ELR (cell line): ENCODE measurements at places on chromosomes 2 and 18.

DNA sequence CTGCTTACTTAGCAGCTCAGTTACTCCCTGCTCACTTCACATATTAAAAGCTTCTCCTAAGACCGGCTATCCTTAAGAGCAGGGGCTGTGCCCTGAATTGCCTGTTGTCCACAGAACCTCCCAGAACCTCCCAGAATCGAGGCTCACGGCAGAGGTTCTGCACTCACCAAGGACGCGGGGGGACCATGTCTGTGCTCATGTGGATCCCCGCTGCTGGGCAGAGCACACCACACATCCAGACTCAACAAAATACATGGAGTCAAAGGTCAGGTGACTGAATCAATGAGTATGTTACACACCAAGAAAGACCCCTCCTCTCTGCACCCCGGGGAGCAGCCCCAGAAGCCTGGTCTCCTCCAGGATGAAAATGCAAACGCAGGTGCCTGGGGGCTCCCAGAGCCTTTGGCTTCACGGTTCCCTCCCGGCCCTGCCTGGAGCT, 149.0 kb downstream of the MBP start:
- no peak for DNase-seq

DNA sequence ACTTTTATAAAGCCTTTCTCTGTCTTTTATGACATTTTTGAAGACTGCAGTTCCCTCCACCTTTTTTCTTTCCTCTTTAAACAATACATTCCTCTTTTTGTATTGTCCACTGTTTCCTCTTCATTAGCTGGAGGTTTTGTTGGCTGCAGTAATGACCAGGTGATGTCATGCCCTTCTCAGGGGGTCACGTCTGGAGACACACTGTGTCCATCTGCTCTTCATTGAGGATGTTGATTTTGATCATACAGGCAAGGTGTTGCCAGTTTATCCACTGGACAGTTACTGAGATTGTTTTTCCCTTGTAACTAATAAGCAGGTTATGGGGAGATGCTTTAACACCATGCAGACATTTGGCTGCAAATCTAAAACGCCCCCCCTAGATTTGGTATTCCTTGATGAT, 19.8 kb downstream of the ZNF407 start:
- DNase-seq: no peak

DNA sequence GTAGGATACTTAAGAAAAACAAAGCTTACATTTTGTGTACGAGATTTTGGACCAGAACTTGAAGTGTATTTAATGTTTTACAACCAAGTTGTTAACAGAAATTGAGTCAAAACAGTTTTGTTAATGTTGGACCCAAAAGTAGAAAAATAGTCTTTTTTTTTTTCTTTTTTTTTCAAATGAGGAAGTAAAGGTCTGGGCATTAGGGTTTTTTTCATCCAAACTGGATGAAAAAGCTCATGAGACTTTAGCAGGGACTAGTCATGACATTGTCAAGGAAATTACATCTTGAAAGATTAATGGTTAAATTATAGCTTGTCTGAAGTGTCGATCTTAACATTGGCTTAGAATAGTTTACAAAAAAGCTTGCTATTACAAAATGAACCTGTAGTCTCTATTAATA, 32.3 kb downstream of the CCNT2 start:
- DNase-seq: no peak

- DNase-seq: no peak
Observed at GRCh38 chr2:238020816-238021215, 40.0 kb upstream of the SCLY start.

DNA sequence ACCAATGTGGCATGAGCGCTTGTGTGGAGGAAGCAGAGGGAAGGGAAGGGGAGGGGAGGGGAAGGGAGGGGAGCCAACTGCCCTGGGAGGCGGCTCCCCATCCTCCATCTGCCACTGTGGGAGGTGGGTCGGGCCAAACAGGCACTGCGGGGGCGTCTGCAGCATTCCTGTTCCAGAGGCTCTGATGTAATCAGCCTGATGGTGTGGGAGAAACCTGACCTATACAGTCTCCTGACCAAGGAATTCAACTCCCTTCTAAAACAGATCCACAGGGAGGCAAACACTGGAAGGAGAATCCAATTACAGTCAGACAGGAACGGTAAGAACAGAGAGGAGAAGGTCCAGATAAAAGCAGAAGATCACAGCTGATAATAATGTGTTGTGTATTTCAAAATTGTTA, 88.8 kb downstream of the CD8B2 start:
- DNase-seq: no peak

DNA sequence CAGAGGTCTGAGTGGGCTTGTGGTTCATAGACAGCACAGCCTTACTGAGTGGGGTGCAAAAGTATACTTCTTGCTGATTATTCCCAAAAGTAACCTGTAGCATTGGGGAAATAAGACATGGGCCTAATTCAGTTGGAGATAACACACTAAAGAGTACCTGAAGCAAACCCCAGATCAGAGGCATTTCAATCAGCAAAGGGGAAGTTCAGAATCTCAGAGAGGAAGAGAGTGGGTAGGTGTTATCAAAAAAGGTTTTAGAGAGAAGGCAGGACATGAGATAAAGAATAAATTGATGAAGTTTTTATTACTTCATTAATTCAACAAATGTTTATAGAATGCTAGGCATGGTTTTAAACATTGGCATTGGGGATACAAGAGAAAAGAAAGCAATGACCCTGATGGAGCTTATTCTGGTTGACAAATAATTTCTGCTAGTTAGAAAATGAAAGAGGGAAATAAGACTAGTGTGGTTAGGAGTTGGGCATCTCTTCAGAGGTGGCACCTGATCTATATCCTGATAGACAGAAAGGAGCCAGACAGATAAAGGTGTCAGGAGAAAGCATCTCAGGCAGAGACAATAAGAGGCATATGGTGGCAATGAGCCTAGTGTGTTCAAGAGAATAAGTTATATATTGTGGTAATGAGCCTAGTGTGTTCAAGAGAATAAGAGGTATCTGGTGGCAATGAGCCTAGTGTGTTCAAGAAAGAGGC, 153.8 kb upstream of the SETBP1 start:
- DNase-seq: no peak

- peak; percentile 13 for DNase-seq
Observed at GRCh38 chr2:137886083-137886831, 78.0 kb upstream of the HNMT start.

GRCh38 chr2:199778655-199779054, 72.3 kb downstream of the FTCDNL1 start:
- DNase-seq: no peak

GRCh38 chr2:185221-185620, 78.6 kb downstream of the SH3YL1 start:
- DNase-seq: no peak

- peak; percentile 29 for DNase-seq
Observed at GRCh38 chr2:68169308-68169707, 11.6 kb downstream of the PNO1 start.

DNA sequence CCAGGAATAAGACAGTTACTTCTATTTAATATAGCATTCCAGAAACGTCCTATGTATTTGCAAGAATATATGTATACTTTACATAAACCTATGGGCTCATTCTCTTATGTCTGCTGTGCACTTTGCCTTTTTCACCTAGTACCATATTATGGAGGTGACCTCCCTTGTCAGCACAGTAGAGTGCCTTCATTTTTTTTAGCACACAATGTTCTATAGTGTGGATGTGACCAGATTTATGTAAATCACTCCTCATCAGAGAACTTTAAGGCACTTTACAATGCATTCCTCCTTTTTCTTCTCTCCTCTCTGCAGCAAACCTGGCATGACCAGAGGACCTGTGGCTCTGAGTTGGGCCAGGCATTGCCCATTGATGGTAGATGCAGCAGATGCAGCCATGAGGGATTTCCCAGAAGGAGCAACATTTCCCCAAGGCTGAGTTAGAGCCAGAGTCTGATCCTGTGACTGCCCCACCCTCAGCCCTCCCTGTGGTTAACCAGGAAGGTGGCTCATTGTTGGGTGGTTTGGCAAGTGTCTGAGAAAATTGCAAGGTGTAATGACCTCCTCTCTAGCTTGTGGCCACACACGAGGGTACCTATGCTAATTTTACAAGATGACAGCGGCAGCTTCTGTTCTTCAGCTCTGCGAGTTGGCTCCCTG, 76.5 kb upstream of the DLX2 start:
- peak; percentile 87 for DNase-seq

DNA sequence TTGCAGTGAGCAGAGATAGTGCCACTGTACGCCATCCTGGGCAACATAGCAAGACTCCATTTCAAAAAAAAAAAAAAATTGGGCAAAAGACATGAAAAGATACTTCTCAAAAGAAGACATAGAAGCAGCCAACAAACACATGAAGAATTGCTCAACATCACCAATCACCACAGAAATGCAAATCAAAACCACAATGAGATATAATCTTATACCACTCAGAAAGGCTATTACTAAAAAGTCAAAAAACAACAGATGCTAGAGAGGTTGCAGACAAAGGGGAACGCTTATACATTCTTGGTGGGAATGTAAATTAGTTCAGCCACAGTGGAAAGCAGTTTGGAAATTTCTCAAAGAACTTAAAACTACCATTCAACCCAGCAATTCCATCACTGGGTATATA, 43.1 kb upstream of the CHAC2 start:
- peak; percentile 25 for DNase-seq

GRCh38 chr2:217994776-217995274, 8.0 kb downstream of the TNS1 start:
- peak; percentile 83 for DNase-seq

- DNase-seq: no peak
Observed at GRCh38 chr2:151843691-151844061, 15.5 kb upstream of the ARL5A start.

DNA sequence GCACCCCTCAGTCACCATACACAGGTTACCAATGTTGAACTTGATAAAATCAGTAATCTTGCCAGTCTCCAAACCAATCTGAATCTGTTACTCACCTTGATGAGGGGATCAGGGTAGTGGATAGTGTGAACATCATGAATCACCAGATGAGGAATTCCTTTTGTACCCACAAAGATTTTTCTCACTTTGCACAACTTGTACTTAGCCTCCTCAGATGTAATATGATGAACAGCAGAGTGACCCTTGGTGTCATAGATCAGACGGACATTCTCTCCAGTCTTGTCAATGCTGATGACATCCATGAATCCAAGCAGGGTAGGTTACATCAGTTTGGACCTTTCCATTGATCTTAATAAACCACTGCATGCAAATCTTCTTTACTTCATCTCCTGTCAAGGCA, 54.7 kb downstream of the MDH1 start:
- peak; percentile 26 for DNase-seq

GRCh38 chr2:212022966-212023365, 515.6 kb downstream of the ERBB4 start:
- no peak for DNase-seq

GRCh38 chr2:104425850-104426595, 427.9 kb upstream of the POU3F3 start:
- DNase-seq: no peak

DNA sequence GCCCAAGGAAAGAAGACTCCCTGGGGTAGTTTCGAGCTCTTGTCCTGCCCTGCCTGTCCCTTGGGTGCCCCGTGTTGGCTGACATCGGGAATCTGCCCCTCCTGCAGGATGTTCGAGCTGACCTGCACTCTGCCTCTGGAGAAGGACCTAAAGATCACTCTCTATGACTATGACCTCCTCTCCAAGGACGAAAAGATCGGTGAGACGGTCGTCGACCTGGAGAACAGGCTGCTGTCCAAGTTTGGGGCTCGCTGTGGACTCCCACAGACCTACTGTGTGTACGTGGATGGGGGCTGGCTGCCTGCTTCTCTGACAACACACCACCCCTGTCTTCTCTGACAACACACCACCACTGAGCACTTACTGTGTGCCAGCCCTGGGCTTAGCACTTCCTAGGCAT, 210.8 kb downstream of the DYSF start:
- no peak for DNase-seq
